ENCODE measurements at places on chromosomes 6 and 20.

DNA sequence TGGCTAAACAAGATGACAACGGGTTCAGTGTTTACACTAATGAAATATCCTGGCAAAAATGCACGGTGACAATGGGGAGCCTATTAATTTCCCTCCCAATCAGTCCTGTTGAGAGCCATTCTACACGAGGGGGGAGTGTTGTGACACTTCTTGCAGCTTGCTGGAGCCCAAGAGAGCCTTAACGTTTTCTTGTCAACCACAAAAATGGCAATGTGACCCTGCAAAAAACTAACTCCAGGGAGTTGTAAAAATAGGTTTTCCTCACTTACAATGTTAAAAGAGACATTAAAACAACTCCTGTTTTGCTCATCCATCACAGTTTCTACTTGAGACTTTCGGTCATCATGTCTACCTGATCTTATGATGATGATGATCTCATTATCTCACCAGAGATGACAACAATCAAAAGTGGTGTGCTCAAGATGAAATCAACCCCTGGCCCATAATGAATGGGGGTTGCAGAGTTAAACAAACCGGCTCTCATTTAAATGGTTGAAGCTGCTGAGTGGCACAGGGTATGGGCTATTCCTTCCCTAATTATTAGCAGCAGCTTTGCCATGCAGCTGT is 57.9 kb downstream of the GJA10 start:
- no peak for DNase-seq

DNA sequence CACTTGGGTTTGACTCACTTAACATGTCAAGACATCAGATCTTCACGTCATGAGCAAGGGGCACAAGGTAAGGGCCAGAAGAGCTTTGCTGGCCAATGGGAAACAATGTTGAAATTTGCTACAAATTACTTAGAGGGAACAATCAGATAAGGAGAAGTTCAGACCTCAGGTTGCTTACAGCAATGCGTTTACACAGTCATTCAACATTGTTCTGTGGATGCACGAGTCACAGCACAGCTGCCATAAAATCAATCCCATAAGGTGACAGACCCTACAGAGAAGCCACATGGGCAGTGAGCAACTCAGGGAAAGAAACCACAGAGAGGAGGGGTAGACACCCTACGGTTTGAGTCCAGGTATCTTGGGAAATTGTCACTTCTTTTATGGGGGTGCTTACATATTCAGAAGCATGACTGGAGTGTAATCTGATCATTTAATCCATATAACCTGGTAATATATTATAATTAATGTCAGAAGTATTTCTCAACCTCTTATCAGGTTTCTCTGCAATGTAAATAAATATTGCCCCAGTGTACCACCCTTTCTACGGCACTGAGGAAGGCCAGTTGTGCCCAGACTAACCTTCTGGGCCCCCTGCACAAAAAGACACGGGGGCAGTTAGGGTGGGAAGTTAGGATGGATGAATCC is 2.3 kb upstream of the SLC22A2 start:
- DNase-seq, result no peak

- no peak for DNase-seq
Measured at GRCh38 chr6:4567141-4567540, 209.1 kb upstream of the CDYL start.

- no peak for DNase-seq
Measured at GRCh38 chr20:42708266-42708665, 481.4 kb downstream of the PTPRT start.

DNA sequence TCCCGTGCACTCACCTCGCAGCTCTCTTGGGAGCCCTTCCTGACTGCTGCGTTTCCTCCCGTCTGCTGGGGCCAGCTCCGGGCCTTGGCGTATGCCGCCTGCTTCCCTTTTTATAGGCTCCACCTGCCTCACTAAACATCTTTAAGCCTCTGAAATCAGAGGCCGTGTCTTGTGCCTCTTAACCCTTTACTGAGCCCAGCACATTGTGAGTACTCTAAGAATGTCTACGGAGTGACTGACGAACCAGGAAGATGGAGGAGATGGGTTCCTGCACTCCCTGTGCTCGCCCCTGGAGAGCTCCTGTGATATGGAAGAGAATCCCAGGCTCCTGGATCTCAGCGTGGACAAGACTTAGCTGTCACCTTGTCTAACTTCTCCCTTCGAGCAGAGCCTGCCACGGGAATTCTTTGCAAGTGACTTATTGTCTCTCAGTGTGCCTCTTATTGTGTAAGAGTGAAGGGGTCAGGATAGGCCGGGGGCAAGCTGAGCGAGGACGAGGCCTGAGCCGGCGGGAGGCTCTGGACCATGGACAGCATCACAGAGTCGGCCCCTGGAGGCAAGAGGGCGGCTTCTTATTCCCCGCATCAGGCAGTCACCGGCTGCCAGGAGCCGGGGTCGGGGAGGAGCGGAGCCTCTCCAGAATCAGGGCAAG is 70.9 kb upstream of the CCDC167 start:
- no peak for DNase-seq

- no peak for DNase-seq
Measured at GRCh38 chr6:11589261-11589660, 51.7 kb downstream of the TMEM170B start.

- no peak for DNase-seq
Measured at GRCh38 chr20:61222699-61223098, 29.4 kb upstream of the CDH4 start.

- DNase-seq, result no peak
Measured at GRCh38 chr6:128461501-128461900, 58.9 kb downstream of the PTPRK start.

GRCh38 chr6:110456694-110457093 is 19.7 kb downstream of the SLC22A16 start:
- no peak for DNase-seq

- no peak for DNase-seq
Measured at GRCh38 chr6:30707281-30707850, 9.7 kb downstream of the MDC1 start.

DNA sequence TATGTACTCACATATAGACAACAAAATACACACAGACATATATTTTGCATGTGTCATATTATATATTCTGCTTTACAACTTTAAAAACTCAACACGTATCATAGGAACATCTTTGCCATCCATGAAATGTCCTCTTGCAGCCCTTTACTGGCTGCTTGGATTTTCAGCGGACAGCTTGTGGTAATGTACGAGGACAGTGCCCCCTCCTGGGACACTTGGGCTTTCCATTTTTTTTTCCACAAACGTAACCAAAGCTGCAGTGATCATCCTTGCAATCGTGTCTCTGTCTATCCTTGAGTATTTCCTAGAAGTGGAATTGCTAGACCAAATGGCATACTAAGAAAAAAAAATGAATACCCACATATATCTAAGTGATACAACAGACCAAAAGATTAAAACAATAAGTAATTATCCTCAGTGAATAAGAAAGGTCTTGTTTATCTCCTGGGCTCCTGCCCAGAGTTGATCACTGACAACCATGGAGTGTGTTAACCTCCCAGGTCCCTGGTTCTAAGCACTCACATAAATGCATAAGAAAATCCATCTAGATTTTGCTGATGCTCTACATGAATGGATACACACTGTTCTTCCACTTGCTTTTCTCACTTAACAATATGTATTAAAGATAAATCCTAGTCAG is 18.1 kb downstream of the BPI start:
- DNase-seq, result no peak

DNA sequence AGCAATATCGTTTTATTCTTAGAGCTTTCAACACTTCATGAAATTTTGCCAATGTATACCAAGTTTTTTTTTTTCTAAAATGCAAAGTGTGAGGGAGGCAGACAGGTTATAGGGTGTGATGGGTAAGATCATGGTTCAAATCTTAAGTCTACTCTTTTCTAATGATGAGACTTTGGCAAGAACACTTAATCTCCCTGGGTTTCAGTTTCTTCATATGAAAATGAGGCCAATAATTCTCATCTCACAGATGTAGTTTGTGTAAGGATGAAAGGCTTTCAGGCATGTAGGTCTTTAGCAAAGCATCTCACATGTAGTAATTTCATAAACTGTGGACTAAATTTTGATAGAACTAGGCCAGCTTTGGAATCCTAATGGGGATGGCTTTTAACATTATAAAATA is 457.1 kb downstream of the QKI start:
- no peak for DNase-seq

DNA sequence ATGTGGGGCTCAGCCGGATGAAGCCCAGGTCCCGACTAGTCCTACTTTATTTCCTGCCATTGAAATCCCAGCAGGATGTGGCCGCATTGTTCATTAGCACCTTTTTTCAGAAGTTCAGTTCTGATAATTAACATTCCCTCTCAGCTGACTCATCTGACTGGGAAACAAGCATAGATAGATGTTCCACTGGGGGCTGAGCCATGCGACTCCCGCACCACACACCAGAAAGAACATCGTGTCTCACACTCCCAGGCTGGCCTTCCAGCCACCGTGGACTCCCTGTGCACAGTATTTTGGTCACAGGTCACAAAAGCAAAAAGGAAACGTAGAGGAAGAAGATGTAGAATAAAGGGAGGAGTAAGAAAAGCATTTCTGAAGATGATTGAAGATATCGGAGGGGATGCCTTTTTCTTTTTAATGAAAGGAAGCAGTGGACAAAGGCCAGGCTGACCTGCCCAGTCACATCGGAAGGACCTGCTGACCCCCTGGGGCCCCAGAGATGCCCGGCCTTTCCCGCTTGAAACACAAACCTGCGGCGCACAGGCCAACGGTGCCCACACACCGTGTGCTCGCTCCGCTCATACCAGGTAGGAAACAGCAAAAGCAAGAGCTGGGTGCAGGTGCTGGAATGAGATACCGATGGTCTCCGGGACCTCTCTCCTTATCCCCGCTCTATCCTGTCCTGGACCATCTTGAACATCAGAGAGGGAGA is 11.8 kb downstream of the RPS6KA2 start:
- DNase-seq, result peak; percentile 32

GRCh38 chr6:35318196-35319171 is 20.9 kb downstream of the DEF6 start:
- DNase-seq, result no peak

DNA sequence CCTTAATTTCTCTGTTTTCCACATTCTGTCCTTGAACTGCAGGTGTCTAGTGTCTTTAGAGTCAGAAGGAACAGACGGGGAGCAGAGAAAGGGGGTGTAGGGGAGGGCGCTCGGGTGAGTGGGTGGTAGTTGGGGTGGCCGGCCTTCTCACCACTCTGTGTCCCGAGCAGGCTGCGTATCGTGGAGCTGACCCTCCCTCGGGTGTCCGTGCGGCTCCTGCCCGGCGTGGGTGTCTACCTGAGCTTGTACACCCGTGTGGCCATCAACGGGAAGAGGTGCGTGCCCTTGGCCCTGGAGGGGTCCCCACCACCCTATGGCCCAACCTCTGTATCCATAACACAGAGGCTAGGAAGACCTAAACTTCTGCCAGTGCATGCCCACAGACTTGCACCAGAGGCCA is 5.3 kb downstream of the BPIFB4 start:
- no peak for DNase-seq

DNA sequence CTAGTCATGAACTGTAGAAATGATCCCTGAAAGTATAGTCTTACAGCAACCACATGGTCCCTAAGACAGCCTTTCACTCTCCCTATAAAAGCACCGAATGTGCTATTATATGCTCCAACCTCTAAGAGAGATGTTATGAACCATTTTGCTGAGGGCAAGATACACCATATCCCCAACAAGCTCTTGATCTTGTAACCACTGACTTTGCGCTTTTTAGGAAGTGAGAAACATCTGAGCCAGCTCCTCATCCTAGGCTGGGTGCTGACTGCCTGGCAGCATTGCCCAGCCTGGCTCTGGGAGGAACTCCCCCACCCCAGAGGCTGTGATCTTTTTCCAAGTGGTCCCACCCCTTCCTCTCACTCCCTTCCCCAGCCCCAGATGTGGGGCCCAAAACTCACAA is 3.1 kb upstream of the EMILIN3 start:
- DNase-seq, result no peak

DNA sequence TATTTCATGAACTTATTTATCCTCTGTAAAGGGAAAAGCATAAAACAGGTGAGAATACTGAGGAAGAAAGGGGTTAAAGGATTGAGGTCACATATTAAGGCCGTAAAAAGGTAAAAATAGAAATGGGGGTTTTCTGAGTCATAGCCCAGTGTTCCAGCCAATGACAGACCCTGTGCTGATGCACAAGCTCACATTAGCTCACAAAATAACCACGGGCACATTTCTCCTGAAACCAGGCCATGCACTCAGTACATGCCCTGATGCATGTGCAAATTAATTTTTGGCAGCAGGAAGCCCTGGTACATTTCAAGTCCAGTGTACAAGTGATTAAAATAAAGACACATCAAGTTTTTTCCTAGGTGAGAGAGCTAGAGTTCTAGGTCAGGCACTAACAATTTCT is 194.4 kb downstream of the TMEM200A start:
- no peak for DNase-seq

GRCh38 chr6:139354189-139354588 is 20.3 kb downstream of the CITED2 start:
- DNase-seq, result no peak

GRCh38 chr6:6392214-6393068 is 72.0 kb upstream of the F13A1 start:
- DNase-seq, result no peak

GRCh38 chr6:137901454-137901853 is 34.4 kb downstream of the TNFAIP3 start:
- no peak for DNase-seq

- no peak for DNase-seq
Measured at GRCh38 chr20:10090588-10091166, 55.9 kb downstream of the ANKEF1 start.

DNA sequence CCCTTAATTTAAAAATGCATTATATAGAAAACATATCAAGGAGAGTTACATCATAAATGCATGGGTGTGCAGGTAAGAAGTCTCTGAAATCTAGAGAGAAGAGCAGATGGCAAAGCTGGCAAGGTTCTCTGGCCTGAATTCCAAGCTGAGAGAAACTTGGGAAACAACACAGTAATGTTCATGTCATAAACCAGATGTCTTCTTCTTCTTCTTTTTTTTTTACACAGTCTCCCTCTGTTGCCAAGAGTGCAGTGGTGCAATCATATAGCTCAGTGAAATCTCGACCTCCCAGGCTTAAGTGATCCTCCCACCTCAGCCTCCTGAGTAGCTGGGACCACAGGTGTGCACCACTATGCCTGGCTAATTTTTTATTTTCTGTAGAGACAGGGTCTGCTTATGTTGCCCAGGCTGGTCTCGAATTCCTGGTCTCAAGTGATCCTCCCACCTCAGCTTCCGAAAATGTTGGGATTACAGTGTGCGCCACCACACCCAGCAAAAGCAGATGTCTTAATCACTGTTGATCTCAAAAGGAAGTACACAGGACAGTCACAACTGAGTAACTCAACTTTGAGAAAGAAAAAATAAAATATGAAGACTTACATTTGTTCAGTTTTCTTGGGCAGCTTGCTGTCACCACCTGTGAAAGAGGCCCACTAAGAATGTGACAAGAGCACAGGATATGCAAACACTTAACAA is 77.3 kb downstream of the DNAAF9 start:
- DNase-seq, result no peak
